ENCODE measurements at places on chromosomes 13 and 19.
A peak's percentile ranks its signal among the peaks of the same experiment; 100 is the strongest.

GRCh38 chr19:4548238-4548584, 8.4 kb upstream of the LRG1 start:
- DNase-seq: no peak

DNA sequence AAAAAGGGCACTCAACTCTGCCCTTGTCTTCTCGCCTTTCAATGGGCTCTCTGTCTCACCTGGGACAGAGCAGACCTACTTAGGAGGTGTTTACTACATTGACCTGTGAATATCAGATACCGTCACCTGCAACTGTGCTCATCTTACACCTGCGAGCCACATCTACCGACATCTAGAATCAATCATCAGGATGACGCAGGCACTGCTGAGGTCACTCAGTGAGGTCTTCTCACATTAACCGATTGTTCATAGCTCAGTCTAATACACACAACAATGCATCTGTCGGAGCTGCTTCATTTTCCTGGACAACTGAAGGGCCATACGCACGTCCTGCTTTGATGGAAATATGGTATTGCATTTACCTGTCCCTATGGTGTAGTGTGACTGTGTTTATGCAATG, 211.9 kb downstream of the FGF9 start:
- no peak for DNase-seq

GRCh38 chr13:49308097-49308875, 60.6 kb downstream of the CDADC1 start:
- no peak for DNase-seq

- no peak for DNase-seq
Measured at GRCh38 chr19:28292822-28293500, 920.0 kb downstream of the UQCRFS1 start.

GRCh38 chr13:44651724-44652123, 75.6 kb upstream of the TSC22D1 start:
- no peak for DNase-seq

GRCh38 chr13:83449668-83450395, 432.4 kb downstream of the SLITRK1 start:
- no peak for DNase-seq

- DNase-seq: peak; percentile 58
Measured at GRCh38 chr19:11481534-11482383, 913 bp upstream of the ELAVL3 start.

DNA sequence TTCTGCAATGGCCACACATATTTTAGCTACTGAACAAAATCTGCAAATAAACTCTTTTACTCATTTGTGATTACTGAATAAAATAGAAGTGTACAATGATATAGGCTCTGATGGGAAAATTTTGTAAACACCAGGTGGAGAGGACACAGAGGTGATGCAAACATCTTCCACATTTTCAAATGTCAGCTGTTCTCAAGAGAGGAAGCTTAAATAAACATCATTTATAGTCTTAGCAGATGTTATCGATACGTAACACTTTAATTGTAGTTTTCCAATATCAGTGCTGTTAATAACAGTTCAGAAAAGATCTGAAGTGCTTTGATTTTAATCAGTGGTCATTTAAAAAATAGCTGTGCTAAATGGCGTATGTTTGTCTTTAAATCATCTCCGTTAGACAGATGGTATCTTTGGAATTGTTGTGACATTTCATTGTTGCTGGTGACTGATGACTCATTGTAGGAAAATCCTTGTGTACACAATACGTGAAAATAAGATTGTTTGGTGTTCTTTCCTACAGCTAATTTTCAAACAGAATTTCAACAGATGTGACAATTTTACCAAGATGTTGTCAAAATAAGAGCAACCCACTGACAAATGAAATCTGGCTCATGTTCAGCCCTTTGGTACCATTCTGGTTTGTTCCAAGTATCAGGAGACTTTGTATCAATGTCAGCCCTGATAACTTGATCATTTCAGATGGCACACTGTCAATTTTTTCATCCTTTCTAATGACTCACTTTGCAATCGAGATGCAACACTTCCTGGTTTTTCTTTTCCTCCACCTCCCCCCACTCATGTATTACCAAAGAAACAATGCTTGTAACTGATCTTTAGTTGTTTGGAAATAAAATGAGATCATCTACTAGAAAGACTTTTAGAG, 516.0 kb downstream of the DCT start:
- DNase-seq: no peak

DNA sequence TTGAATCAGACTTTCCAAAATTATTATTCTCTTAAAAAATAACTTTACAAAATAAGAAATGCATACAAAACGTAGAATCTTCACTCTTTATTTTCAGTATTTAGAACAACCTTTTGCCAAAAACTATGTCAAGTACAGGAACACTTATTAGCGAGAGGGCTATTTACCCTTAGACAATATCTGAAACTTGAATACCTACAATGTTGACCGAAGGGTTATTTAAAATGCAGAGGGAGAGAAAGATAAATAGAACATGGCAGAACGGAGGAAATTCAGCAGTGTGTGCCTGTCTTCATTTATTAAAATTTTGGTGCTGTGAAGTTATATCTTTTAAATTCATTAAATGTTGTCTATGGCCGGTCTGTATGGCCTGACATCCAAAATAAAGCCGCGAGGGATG, 198.8 kb downstream of the EFNB2 start:
- DNase-seq: no peak

DNA sequence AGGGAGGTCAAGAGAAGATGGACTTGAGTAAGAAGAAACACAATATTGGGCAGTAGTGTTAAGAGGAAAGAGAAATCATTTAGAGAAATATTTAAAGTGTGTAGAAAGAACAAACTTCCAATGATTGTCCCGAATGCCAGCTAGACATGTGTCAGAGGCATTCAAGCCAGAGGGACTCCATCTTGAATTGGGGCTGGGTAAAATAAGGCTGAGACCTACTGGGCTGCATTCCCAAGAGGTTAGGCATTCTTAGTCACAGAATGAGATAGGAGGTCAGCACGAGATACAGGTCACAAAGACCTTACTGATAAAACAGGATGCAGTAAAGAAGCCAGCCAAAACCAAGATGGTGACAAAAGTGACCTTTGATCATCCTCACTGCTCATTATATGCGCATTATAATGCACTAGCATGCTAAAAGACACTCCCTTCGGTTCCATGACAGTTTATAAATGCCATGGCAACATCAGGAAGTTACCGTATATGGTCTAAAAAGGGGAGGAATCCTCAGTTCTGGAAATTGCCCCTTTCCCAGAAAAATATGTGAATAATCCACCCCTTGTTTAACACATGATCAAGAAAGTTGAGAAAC, 127.0 kb upstream of the IPO5 start:
- no peak for DNase-seq

- no peak for DNase-seq
Measured at GRCh38 chr19:8367327-8368001, 3.5 kb downstream of the ANGPTL4 start.

DNA sequence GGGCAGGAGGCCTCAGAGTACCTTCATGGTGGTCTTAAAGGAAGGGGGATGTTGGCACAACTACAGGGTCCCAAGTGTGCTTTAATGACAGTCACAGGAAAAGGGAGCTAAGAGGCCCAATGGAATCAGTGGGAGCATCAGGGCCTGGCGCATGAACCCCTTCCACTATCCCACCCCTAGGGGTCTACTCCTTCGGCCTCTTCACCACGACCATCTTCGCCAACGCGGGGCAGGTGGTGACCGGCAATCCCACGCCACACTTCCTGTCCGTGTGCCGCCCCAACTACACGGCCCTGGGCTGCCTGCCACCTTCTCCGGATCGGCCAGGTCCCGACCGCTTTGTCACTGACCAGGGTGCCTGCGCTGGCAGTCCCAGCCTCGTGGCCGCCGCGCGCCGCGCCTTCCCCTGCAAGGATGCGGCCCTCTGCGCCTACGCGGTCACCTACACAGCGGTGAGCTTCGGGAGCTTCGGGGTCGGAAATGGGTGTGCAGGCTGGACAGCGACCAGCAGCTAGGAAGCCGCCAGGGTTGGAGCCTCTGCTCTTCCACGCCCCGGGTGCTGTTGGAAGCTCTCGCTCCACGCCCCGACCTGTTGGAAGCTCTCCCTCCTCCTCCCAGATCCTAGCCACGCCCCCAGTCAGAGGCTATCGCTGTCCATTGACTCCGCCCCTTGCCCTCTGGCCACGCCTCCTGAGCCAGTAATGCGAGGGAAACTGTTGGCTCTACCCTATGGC, 6.0 kb downstream of the PLPPR2 start:
- DNase-seq: no peak

DNA sequence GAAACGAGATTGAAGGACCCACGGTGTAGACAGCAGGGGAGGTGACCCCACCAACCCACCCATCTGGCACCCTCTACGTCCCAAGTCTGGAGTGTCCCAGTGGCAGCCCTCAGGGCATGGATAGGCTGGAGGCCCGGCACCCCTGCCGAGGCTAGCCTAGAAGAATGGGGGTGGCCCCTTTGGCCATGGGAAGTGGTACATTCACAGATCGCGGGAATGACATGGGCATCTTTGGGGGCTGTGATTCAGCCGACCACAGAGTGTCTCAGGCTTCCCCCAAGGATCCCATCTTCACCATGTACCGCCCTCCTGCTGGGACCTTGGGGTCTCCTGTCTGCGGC, 11.3 kb upstream of the MKNK2 start:
- DNase-seq: no peak

GRCh38 chr13:45521297-45521696, 56.6 kb downstream of the COG3 start:
- DNase-seq: no peak

GRCh38 chr13:35480346-35480745, 3.9 kb upstream of the MAB21L1 start:
- DNase-seq: no peak

DNA sequence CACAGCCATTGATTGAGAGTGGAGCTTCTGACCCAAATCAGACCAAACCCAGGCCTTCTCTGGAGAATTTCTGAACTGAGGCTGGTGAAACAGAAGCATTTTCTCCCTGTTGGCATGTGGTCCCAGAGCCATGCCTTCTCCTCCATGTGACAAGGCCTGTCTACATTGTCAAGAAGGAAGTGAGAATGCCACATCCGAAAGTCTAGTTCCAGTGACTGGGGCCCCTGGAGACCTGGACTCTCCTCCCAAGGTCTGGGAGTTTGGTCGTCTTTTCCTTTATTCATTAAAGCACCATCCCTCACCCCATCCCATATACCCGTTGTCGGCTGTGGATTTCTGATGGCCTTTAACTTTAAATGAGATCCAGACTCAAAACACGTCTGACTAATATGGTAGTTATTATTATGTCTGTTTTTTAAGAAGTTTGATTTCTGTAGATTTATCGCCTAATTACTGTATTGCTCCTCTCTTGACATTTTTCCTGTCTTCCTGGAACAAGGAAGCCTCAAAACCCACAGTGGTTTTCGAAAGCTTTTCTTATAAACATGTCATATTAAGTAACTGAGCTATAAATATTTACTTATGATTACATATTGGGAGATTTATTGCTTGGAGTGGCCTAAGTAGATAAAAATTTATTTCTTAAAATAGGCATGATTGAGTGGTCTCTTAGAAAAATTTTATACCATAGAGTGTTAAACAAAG, 128.3 kb upstream of the FRY start:
- no peak for DNase-seq

DNA sequence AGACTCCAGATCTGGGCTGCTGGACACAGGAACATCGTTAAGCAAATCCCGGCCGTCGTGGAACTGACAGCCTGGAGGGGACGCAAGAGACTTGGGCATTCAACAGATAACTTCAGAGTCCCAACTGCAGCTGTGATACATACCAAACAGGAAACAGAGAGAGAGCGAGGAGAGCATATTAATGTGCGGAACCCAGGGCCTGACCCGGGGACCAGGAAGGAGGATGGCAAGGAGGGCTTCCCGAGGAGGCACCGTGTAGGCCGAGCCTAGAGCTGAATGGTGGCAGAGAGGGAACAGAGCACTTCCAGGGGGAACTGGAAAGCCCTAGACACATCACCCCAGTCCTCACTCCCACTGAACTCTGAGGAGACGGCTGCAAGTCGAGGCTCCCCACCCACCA, 68.1 kb downstream of the SIPA1L3 start:
- no peak for DNase-seq

DNA sequence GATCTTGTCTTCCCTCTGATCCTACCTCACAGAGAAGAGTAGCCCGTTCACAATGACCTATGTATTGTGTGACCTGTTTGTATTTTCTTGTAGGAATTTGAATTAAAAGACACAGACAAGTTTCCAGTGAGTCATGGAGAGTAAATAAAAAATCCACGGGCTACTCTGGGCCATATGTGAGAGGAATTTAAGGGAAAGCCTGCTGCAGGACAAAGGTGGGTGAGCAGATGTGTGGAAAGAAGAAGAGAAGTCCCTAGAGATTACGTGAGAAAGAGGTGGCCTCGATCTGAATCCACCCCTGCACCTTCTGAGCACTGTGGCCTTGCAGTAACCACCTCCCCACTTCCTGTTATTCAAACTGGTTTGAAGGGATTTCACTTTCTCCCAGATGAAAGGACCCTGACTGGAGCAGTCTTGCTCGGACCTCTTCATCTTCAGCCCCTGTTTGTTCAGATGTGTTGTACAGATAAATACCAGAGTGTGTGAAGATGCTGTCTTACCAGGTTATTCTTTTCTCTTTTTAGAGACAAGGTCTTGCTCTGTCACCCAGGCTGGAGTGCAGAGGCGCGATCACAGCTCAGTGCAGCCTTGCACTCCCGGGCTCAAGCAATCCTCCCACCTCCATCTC, 205.4 kb downstream of the PDS5B start:
- DNase-seq: no peak

DNA sequence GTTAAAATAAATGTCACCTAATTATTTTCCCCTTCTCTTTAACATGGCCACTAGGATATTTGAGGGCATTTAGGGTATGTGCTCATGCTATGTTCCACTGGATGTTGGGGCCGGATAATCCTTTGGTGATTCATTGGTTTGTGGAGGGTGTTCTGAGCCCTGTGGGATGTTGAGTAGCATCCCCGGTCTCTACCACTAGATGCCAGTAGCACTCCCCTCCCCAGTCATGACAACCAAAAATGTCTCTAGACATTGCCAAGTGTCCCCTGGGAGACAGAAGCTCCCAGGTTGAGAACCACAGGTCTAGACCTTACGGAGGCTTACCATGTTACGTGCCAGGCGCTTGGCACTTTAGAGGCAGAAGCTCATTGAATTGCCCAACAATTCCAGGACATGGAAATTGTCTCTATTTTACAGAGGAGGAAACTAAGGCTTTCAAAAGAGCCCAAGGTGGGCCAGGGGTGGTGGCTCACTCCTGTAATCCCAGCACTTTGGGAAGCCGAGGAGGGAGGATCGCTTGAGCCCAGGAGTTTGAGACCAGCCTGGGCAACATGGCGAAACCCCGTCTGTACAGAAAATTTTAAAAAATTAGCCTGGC, 14.1 kb downstream of the SHANK1 start:
- peak; percentile 47 for DNase-seq

- DNase-seq: peak; percentile 28
Measured at GRCh38 chr13:22800526-22801401, 380.0 kb upstream of the SGCG start.

DNA sequence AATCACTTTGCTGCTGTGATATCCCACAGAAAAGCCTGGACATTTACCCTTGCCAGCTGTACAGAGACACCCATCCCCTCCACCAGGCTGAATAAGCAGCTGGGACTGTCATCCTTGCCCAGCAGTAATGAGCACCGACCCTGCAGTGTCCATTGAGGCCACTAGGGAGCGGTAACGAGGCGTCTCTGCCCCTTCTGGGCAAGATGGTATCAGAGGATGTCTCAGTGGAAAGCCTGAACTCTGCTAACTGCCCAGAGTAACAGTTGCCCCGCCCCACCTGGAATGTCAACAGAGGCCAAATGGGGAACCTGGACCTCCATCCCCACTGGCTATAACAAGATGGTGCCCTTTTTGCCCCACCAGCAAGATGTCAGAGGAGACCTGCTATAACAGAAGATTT, 22.8 kb upstream of the CEACAM20 start:
- peak; percentile 15 for DNase-seq

- DNase-seq: no peak
Measured at GRCh38 chr13:103354171-103354570, 288.0 kb upstream of the SLC10A2 start.

- DNase-seq: no peak
Measured at GRCh38 chr19:14350866-14351265, 30.4 kb upstream of the ADGRE5 start.
